IMR-90 (cell line): ENCODE measurements at places on chromosomes 7 and 10.

DNA sequence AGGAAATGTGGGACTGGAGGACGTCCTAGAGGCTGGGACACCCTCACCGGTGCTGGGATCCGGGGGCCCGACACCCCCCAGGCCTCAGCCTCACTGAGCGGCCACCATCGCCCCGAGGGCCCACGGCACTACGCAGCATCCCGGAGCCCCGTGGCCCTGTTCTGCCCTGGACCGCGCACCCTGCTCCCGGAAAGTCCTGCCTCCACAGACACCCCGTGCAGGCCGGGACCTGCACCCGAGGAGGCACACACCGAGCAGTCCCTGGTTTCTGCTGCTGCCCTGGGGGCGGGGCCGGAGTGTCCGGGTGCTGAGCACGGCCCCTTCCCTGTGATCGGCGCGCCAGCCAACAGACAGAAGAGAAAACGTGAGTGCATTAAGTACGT, 18.1 kb upstream of the KNDC1 start:
- no peak overlapping the region for H3K27ac ChIP-seq
- H3K4me1 ChIP-seq = no peaks in the 10 kb centered on the region; the same call in 1 of the 2 replicates
- peaks cover 12% of the 10 kb centered on the region for H3K27me3 ChIP-seq
- no peaks in the 10 kb centered on the region for H3K36me3 ChIP-seq

DNA sequence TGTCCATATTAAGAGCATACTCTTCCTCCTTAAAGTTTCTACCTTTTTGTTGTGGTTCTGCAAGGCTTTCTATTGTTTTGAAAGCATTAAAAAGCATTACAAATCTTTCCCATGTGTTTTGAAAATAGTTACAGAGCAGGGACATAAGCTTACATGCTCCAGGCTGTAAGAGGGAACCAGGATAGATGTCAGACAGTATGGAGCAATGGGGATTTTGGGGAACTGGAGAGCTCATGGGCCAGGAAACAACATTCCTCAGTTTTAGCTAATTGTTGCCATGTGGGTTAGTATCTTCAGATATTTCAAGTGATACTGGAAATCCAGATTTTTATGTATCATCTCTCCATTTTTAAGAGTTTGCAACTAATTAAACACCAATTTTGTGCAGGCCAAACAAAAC, 3.5 kb downstream of the MDFIC start:
- H3K36me3 ChIP-seq = no peaks in the 10 kb centered on the region; the same call in 1 of the 2 replicates
- H3K4me3 ChIP-seq = no peak overlapping the region
- H3K27ac ChIP-seq = no peak overlapping the region
- no peaks in the 10 kb centered on the region for H3K27me3 ChIP-seq
- H3K4me1 ChIP-seq = peaks cover 7% of the 10 kb centered on the region

DNA sequence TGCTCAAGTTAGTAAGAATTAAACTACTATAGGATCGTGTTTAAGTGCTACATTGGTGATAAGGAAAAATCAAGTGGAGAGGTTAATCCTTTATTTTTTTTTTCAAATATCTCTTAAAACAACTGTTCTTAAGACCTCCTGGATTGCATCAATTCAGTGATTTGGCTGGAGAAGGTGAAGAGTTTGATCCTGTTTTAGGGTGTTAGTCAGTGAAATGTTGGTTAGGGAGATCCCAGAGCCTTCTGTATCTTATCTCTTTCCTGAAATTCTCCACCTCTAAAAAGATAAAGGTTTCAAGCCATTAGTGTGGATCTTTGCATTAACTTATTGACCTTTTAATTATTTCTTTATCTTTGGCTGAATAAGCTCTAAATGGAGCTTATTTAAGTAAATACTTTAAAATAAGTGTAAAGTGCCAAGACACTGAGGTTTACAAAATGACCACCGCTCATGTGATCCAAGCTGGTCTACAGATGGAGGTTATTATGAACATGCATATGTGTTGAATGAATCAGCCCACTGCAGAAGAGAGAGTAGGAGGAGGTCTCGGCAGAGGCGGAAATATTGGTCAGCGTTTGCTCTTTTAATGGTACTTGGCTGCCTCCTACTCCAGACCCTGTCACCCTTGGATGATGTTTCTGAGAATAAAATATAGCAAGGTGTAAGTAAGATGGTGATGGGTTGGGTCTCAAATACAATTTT, 51.8 kb upstream of the BMPER start:
- H3K27me3 ChIP-seq = peaks cover 9% of the 10 kb centered on the region
- DNase-seq = peak; percentile 93
- peaks cover 9% of the 10 kb centered on the region for H3K4me1 ChIP-seq
- no peak overlapping the region for H3K27ac ChIP-seq
- H3K36me3 ChIP-seq = no peaks in the 10 kb centered on the region

GRCh38 chr10:8183241-8183704, 128.8 kb downstream of the GATA3 start:
- no peaks in the 10 kb centered on the region for H3K27me3 ChIP-seq
- H3K4me3 ChIP-seq = no peak overlapping the region
- no peak for DNase-seq
- H3K4me1 ChIP-seq = no peaks in the 10 kb centered on the region
- H3K27ac ChIP-seq = no peak overlapping the region

DNA sequence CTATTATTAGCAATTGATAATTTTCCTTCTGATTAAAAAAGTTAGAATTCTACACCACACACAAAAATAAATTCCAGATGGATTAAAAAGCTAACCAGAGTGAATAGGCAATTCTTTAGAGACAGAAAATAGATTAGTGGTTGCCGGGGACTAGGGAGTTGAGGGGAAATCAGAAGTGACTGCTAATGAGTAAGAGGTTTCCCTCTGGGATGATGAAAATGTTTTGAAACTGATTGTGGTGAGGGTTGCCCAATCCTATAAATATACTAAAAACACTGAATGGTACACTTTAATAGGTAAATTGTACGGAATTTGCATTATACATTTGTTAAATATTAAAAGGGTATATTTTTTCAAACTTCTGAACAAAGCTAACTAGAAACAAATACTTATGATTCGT, 214.9 kb downstream of the GPAM start:
- no peaks in the 10 kb centered on the region for H3K36me3 ChIP-seq
- DNase-seq = no peak
- no peak overlapping the region for H3K4me3 ChIP-seq
- no peaks in the 10 kb centered on the region for H3K4me1 ChIP-seq
- no peaks in the 10 kb centered on the region for H3K27me3 ChIP-seq

DNA sequence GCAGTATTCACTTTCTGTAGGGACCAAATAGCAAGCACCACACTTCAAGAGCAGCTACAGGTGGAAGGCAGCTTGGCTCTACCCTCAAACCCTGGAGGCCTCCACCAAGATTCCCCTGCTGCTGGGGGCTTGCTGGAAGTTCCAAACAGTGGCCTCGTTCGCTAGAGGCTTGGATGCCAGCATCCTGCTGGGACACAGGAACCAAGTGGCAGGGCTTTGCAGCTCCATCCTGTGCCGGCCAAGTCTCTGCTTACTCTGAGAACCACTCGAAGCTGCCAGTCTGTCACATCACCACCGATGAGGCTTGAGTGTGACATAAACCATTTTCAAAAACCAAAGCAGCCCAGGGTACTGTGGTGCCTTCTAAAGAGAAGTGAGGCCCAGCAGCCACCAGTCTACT, 69.2 kb upstream of the UNC5B start:
- H3K4me3 ChIP-seq = no peak overlapping the region
- no peaks in the 10 kb centered on the region for H3K36me3 ChIP-seq
- H3K27ac ChIP-seq = no peak overlapping the region
- H3K4me1 ChIP-seq = no peaks in the 10 kb centered on the region
- H3K27me3 ChIP-seq = peaks cover 30% of the 10 kb centered on the region

DNA sequence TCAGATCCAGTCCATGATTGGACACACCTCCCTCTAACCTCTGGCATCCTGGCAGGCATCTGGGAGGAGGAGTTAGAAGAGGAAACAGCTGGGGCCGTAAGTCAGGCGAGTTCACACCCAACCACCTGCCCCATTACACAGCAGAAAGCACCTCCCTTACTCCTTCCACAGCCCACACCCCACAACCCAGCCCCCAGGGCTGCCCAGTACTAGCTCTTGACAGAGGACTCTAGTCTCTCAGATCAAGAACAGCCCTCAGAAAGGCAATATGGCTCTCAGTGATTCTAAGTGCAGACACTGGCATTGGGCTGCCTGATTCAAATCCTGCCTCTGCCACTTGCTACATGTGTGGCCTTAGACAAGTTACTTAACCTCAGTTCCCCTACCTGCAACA, 34.1 kb downstream of the KCNMA1 start:
- H3K4me3 ChIP-seq = no peak overlapping the region
- H3K27ac ChIP-seq = no peak overlapping the region
- peaks cover 27% of the 10 kb centered on the region for H3K4me1 ChIP-seq
- no peaks in the 10 kb centered on the region for H3K36me3 ChIP-seq
- DNase-seq = peak; percentile 44
- no peaks in the 10 kb centered on the region for H3K27me3 ChIP-seq

DNA sequence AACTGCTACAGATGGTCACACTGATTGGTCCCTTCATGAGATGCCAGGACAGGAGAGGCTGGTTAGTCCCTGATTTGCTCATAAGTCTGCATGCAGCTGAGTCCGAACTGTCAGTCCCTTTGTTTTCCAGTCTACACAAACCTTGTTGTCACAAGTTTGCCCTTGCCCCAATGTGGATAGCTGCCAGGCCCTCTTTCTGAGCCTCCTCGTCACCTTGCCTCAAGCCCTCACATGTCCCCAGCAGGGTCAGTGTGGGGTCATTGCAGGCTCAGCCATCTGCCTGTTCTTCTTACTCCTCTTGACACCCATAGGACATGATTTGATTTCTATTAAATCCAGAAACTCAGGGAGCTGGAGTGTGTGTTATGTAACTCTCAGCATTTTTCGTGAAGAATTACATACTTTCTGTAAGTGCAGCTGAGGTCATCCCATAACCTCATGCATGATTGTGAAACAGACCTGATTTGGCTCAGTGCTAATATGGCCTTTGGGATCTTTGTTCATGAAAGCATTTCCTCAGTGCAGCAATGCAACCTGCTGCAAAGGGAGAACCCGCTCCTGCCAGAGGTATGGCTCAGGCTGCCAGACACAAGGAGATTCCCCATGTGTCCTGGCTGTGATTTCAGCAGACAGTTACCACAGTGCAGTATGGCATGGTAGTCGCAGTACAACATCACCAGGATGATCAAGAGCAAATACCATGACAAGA, 70.0 kb upstream of the ZMIZ2 start:
- H3K4me3 ChIP-seq = no peak overlapping the region
- H3K36me3 ChIP-seq = peaks cover 35% of the 10 kb centered on the region
- DNase-seq = peak; percentile 86

DNA sequence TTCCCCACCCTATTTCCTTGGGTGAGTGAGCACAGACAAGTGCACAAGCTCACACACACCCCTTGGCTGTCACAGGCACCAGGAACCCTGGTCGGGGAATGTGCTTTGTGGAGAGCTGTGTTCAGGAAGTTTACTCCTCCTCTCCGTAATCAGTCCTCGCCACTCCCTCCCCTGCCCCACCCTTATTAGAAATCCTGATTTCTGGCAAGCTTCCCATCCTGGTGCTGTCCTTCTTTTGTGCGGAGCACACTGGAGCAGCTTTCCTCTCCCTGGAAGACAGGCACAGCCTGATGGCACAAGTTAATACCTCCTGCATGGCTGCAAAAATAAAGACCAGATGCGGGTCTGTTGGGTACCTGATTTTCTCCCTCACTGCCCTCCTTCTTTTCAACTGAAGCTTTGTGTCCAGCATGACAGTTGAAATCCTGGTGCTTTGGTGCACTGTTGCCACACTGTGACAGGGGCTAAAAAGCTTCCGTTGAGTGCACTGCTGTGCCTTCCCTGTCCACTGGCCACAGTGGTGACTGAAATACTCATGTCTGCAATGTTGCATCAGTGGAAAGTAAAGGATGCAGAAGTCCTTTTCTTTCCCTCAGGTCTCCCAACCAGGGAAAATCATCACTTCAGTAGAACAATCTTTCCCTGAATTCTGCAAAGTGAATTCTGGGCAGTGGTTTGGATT, 55.0 kb downstream of the LRRC4 start:
- no peak overlapping the region for H3K4me3 ChIP-seq
- no peak overlapping the region for H3K27ac ChIP-seq
- peaks cover 8% of the 10 kb centered on the region for H3K36me3 ChIP-seq
- no peaks in the 10 kb centered on the region for H3K27me3 ChIP-seq
- DNase-seq = no peak

GRCh38 chr7:28804990-28805389, 153.1 kb downstream of the TRIL start:
- H3K27ac ChIP-seq = no peak overlapping the region
- no peaks in the 10 kb centered on the region for H3K27me3 ChIP-seq
- H3K4me3 ChIP-seq = no peak overlapping the region

GRCh38 chr7:151755131-151755801, 121.6 kb downstream of the PRKAG2 start:
- peaks cover 36% of the 10 kb centered on the region for H3K4me1 ChIP-seq
- no peak overlapping the region for H3K4me3 ChIP-seq
- no peaks in the 10 kb centered on the region for H3K36me3 ChIP-seq

- H3K27me3 ChIP-seq = no peaks in the 10 kb centered on the region
- no peaks in the 10 kb centered on the region for H3K36me3 ChIP-seq
- no peak overlapping the region for H3K4me3 ChIP-seq
- no peak for DNase-seq
- no peaks in the 10 kb centered on the region for H3K4me1 ChIP-seq
- H3K27ac ChIP-seq = no peak overlapping the region
These were observed 63.7 kb upstream of the AOAH start for GRCh38 chr7:36787933-36788378.

DNA sequence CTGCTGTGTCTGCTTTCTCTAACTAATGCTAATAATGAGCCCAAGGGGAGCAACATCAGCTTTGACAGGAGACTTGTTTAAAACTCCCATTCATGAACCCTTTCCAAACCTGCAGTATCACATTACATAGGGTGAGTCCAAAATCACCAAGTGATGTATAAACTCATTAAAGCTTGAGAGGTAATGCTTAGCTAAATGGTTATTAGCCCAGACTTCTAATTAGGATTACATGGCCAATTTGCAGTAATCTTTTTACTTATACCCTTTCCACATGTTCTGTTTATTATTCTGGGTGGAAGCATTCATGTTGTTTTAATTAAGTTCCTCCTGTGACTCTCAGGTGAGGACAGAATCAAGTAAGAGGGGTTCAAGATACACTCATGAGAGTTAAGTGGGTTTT, 17.5 kb downstream of the ZNF138 start:
- peaks cover 3% of the 10 kb centered on the region; the same call in 1 of the 2 replicates for H3K36me3 ChIP-seq
- no peak overlapping the region for H3K4me3 ChIP-seq
- H3K4me1 ChIP-seq = no peaks in the 10 kb centered on the region
- H3K27me3 ChIP-seq = no peaks in the 10 kb centered on the region

DNA sequence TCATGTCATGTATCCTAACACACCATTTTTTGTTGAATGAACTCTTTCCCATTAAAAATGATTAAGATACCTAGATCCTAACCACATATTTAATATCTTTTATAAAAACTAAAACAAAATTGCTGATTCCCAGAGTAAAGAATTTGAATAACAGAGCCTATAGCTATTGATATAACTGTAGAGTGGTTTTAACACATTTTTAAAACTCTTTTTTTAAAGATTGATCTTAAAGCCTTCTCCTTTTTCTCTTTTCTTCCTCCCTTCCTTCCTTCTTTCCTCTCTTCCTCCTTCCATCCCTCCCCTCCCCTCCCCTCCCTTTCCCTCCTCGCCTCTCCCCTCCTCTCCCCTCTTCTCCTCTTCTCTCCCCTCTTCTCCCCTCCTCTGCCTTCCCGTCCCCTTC, 605.4 kb upstream of the FZD8 start:
- H3K4me3 ChIP-seq = no peak overlapping the region
- no peaks in the 10 kb centered on the region for H3K36me3 ChIP-seq
- peaks cover 2% of the 10 kb centered on the region for H3K4me1 ChIP-seq
- DNase-seq = no peak
